Nephron progenitor cell (in vitro differentiated cells): ENCODE measurements at places on chromosomes 1 and 21.
A peak's percentile ranks its signal among the peaks of the same experiment; 100 is the strongest.

DNA sequence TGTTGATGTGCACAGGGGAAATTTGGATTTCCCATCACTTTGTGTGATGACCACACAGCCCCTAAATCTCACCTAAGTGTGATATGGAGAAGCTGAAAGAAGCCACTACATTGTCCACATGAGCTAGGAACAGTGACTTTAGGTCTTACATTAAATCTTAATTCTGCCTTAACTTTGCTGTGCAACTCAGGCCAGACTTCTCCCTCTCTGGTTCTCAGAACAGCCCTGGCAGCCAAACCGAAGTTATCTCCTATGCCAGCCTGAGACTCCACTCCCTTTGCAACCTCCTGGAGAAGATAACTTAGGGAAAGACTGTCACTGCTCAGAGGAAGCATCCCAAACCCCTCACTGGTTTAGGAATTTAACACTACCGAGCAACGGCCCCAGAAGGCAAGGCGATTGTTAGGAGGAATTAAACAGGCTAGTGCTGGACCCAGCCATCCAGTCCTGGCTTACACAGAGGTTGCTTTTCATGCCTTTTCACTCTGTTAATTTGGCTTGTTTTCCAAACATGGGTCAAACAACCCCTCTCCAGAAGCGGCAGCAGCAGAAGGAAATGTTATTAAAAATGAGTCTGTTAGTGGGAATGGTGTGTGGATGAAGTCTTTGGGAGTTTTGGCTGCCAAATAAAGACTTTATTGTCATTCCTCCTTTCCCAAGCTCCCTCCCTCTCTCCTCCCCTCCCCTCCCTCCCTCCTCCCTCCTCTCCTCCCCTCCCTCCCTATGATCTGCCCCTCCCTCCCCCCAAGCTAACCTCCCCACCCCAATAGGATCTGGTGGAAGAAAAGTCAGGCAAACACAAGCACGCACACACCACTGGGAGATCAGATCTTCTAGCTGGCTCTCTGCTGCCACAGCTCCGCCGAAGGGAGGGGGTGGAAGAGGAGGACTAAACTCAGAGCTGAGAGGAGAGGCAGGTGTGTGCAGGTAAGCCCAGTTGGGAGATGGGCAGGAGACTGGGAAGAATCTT is at the start of gene PRELP:
Gene PRELP, plus strand, starts transcription at position 795 of the 970 bp plus-strand sequence. CDS start 7,379 bp downstream, outside the sequence.
- DNase-seq = no peak

DNA sequence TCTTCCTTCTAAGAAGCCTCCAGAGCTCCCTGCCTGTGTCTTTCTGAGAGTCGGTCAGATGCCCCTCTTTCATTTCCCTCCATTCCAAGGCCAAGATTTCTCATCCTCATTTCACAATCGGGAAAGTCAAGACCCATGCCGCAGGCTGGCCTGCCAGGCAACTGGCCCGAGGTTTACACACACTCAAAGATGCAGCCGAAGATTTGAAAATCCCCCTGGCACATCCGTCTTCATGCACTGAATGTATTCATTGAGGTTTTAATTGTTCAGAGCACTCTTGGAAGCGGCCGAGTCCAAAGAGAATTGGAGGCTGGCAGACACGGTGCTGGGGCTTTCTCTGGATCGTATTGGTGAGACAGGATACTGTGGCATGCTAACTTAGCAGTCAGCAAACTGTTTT is 29.1 kb upstream of the SRP9 start:
- no peak for DNase-seq

- no peak for DNase-seq
Measured at GRCh38 chr1:211547710-211548109, 31.3 kb downstream of the SLC30A1 start.

- DNase-seq = no peak
Measured at GRCh38 chr1:216071262-216071661, 352.0 kb downstream of the USH2A start.

GRCh38 chr1:214503553-214503952 is 47.8 kb downstream of the PTPN14 start:
- DNase-seq = no peak

DNA sequence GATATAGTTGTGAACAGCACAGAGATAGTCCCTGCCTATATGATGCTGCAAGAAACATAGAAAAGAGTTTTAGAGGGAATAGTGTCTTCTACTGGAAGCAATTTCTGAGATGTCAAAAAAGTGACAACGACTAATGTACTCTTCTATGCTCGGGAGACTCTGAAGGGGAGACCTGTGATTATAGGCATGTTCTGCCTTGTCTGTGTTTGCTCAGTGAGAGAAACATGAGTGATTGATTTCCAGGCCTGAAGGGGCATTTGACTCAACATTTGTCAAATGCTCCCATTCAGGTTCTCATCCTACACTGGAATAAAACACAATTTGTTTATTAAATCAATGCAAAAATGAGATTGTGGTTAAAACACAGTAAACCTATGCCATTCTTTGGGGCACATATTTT is 131.8 kb downstream of the CTH start:
- DNase-seq = no peak

DNA sequence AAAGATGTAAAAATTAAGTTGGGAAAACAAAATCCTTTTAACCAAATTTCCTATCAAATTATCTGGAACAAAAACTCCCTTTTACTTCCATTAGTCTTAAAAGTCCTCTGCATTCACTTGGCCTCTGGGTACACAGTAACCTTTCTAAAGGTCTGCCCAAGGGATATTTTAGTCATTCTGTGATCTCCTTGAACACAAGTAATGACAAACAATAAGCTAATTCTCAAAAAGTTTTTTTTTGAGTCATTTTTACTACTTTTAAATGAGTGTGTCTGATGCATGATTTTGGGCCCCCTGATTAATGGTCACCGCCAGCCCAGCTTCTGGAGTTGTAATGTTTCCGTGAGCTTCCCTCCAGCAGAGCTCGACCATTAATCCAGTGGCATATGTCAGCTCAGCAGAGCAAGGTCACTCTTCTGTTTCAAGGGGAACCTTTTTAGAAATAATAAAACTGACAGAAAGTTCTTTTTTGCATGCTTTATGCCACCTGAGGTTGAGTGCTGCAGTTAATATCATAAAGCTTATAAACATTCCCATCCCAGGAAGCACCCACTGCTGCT is 14.3 kb downstream of the SAMSN1 start:
- peak; percentile 41 for DNase-seq

GRCh38 chr1:239098400-239099037 is 287.8 kb upstream of the CHRM3 start:
- DNase-seq = no peak

- no peak for DNase-seq
Measured at GRCh38 chr1:246503341-246503740, 3.7 kb downstream of the SMYD3 start.

- no peak for DNase-seq
Measured at GRCh38 chr1:236699366-236699765, 13.1 kb downstream of the ACTN2 start.

DNA sequence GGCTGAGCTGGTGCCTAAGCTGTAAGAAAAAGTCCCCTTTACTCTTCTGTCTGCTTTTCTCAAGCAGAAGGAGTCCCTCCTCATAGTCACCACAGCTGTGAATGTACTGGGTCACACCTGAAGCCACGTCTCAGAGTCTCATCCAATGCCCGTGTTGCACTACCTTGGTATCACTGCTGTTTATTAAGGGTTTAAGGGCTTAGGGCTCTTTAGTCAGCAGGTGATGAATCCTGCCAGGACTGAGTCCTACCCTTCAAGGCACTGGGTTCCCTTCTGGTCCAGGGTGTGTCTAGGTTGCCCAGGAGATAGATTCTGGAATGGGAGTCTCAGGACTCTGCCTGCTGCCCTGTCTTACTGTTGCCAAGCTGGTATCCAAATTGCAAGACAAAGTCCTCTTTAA is 33.4 kb upstream of the ROR1 start:
- no peak for DNase-seq

GRCh38 chr1:39646232-39647081 is 7.0 kb upstream of the HEYL start:
- DNase-seq = peak; percentile 71

- DNase-seq = no peak
Measured at GRCh38 chr1:5934058-5934884, 58.0 kb downstream of the NPHP4 start.

DNA sequence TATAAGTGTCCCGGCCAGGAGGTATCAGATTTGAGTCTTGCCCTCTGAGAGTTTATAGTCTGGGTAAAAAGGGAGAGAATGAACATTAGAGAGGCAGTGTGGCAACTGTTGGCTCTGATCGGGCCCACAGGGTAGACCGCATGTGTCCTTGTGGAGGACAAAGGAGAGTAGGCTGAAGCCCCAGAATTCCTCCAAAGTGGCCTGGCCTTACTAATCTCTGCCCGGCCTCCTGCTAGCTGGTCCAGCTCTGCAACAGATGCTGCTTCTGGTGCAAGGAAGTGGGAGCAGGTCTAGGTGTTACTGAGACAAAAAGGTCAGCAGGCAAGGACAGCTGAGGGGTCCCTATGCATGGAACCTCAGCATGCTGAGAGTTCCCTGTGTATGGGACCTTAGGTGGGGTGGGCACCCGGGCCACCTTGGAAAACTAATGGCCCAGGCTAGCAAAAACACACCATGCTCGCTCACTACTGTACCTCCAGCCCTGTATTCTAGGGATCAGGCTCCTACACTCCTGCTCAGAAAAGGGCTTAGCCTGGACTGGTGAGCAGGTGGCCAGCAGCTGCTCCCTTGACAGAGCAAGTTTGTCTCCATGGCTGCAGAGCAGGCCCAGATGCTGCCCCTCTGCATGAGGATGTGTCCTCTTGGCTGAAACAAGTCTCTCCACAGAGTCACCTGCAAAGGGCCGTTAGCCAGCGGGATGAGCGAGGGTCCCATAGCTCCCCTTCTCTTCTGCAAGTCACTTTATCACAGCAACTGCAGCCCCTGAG is 30.3 kb upstream of the RGS16 start:
- no peak for DNase-seq

DNA sequence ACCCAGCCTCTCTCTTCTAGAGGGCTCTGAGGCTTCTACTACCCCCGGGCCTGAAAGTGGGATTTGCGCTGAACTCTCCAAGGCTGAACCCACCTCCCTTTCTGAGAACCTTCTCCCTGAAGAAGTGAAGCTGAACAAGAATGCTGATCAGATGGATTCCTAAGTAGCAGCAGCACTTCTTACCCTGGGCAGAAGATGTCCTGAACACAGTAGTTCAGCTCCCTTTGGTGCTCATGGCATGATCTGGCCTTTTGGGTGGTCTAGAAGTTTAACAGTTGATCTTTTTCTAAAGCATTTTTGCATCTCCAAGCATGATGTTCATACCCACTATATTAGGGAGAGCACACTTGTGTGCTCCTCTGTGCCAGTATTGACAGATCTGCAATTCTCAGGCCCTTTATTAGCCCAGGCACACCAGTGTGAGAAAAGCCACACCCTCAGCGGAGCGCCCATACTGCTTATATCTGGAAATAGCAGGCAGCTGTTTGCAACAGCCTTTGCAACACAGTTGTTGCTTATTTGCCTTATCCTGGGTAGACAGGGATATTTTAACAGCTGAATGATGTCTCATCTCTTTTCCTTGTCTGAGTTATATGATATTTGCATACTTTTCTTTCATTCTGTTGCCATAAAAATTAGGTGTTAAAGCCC is 34.2 kb downstream of the CNN3 start:
- no peak for DNase-seq
